ENCODE measurements at places on chromosomes 3 and 15.

DNA sequence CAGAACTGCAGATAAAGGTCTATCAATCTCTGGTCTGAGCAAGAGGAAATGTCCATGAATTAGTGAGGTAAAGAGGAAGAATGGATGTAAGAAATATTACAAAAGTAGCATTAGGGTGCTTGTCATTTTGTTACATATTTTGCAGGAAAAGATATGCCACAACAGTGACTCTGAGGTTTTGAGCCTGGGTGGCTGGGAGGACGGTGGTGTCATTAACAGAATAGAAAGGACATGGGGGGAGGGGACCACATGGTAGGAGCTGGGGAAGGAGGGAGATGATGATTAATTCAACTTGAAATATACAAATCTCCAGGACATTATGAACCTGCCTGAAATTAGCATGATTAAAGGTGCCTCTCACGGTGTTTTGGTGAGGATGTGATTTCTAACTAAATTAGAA is 245.5 kb upstream of the MDFIC2 start:
- DNase-seq = no peak

- DNase-seq = no peak
Observed at GRCh38 chr3:155197786-155198185, 95.7 kb downstream of the STRIT1 start.

GRCh38 chr15:76197703-76198455 is 113.4 kb downstream of the ETFA start:
- DNase-seq = no peak

DNA sequence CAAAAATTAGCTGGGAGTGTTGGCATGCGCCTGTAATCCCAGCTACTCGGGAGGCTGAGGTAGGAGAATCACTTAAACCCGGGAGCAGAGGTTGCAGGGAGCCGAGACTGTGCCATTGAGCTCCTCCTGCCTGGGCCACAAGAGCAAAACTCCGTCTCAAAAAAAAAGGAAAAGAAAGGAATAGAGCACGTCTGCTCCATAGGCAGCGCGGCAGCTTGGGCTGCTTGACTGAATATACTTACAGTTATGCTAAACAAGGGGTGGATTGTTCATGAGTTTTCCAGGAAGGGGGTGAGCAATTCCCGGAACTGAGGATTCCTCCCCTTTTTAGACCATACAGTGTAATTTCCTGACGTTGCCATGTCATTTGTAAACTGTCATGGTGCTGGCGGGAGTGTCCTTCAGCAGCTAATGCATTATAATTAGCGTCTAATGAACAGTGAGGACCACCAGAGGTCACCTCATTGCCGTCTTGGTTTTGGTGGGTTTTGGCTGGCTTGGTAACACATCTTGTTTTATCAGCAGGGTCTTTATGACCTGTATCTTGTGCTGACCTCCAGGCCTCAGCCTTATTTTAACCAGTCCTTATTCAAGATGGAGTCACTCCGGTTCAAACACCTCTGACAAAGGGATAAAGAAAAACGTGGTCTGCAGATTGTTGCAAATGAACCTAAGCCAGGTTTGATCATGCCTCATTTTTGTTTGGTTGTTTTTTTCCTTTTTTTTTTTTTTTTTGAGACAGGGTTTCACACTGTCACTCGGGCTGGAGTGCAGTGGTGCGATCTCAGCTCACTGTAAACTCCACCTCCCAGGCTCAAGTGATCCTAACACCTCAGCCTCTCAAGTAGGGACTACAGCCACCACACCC is 24.9 kb upstream of the SENP5 start:
- no peak for DNase-seq

DNA sequence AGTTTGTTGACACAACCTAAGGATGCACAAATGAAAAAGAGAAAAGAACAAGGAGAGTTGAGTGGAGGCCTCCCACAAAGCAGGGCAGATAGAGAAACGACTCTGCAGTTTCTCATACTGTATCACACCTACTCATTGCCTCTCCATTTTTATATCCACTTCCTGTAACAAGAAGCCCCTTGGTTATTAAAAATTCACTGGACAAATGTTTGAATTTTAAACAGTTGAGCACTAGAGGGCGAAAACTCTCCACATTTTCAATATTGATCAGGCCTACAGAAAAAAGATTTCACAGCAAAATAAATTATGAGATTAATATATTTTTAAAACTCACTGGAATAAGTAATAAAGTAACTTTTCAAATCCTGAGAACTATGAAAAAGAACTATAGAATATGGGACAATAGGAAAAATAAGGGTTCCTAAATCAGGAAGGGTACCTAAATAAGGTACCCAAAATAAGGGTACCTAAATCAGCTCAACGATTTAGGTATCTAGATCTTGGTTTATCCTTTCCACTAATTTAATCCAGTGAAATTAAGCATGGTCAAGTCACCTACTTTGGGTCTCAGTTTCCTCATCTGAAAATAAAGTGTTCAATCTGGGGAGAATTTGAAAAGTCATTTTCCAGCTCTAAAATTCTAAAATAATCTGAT is 47.0 kb upstream of the PPIB start:
- no peak for DNase-seq

- DNase-seq = no peak
Observed at GRCh38 chr3:196620161-196620604, 19.3 kb upstream of the NRROS start.

All from H9 (cell line).